ENCODE measurements at places on chromosomes 3 and 15.

GRCh38 chr15:64046421-64047153 lies at the start of gene DAPK2:
Gene DAPK2, minus strand, starts transcription at chr15:64046485. Its CDS starts 6,224 bp downstream, at chr15:64040261.
- DNase-seq, result peak; percentile 88

- no peak for DNase-seq
These were observed 51.6 kb upstream of the CMTM7 start for GRCh38 chr3:32340039-32340438.

GRCh38 chr15:91051248-91051647 lies 28.9 kb upstream of the VPS33B start:
- no peak for DNase-seq

GRCh38 chr3:121660356-121661171 lies at the start of gene HCLS1:
Gene HCLS1, minus strand, starts transcription at chr3:121660903. Its CDS starts 2,556 bp downstream, at chr3:121658347.
- DNase-seq, result peak; percentile 69

DNA sequence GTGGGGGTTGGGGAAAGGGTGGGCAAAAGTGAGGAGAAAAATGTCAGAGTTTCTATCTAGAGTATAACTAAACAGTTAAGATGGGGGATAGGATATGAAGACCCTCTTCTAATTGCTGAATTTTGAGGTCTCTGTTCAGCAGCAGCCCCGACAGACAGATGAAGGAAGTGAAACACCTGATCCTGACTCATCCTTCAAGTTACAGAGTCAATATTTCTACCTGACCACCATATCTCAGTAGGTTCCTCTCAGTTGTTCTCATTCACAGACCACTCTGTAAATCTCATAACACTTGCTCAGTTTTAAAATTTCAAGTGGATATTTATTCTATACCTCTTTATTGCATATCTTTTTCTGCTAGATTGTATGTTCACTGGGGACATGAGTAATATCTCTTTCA lies 69.5 kb downstream of the CCDC54 start:
- DNase-seq, result no peak

GRCh38 chr15:49082960-49083359 lies 36.7 kb upstream of the SECISBP2L start:
- DNase-seq, result no peak

GRCh38 chr3:152910966-152911365 lies 76.0 kb downstream of the P2RY1 start:
- DNase-seq, result no peak

DNA sequence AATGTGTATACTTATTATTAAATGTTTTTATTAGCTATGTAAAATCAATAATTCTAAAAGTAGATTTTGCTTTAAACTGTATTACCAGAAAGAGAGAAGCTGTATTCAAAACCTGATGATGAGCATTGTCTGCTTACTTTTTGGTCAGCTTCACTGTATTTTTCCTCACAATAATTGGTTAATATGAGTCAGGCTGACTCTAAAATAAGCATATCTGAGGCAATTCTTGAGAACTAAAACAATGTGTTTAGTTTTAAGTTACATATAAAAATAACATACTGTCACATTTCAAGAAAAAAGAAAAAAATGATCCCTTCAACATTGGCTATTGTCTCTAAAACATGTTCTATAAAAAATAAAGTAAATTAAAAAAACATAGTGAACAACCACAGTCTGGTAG lies 66.1 kb downstream of the EPHA3 start:
- DNase-seq, result no peak

- DNase-seq, result no peak
These were observed 317.3 kb upstream of the ARPP21 start for GRCh38 chr3:35322070-35322469.

GRCh38 chr3:135159681-135160247 lies 364.7 kb downstream of the EPHB1 start:
- no peak for DNase-seq

- DNase-seq, result no peak
These were observed 148.6 kb downstream of the CNTN3 start for GRCh38 chr3:74465715-74466410.

DNA sequence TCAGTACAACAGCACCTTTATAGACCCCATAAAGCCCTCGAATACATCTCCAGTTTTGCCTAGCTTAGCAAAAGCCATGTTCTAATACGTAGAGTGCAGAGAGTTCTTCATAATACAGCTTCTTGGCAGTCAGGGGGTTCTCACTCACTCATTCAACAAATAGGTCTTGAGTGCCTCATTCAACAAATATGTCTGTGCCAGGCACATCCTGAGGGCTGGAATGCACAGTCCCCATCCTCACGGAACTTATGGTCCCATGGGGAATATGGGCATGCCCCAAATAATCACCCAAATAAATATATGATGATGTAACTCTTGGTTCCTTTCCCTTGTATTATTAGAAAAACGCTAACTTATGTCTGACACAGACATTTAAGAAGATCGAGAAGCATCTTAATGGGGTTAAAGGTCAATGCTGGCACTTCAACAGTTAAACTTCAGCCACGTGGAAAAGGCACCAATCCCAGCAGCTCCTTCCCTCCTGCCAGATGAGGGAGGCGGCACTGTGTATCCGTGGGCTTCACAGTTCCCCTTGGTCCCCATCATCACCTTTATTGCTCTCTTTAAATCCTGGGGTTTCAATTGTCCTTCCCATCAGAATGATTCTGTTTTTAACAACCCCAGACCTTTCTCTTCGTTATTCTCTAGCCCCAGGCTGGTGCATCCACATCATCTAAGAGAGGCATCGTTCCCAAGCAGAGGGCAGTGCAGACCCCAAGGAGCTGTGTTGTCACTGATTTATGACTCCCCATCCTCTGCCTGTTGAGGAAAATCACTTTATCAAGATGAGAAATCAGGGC lies 18.9 kb upstream of the SEMA5B start:
- DNase-seq, result no peak

- no peak for DNase-seq
These were observed 242.0 kb downstream of the NEK10 start for GRCh38 chr3:27127195-27127594.

- DNase-seq, result peak; percentile 66
These were observed 68.4 kb upstream of the HACD2 start for GRCh38 chr3:123653221-123653682.

DNA sequence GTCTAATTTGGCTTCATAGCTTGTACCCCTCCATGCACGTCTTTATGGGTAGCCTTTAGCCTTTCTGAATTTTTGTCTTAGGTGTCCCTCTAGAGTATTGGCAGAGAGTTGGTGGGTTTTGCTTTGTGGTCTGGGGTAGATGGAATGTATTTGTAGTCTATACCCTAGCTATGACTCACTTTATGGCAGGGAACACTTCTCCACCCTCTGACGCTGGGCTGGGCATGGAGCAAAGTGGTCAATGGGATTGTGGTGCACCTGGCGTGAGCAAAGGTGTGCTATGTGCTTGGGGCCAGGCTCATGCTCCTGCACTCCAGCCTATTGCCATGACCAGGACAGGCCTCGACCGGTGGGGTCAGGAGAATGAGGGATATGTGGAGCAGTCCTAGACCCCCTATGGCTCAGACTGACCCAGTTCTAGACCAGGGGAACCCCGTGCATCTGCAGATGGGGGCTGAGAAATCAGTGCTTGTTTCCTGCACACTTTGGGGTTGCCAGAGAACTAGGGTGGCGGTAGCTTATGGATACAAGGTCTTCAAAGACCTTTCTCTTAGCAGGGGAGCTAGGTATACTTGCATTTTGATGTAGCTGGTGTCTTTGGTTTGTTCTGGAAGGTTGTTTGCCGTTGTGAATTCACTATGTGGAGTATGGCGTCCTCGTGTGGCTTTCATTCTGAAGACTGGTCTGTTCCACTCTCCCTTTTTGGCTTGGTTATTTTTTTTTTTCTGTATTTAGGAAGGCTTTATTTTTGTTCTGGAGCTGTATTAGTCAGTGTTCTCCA lies 49.4 kb upstream of the RPL32 start:
- peak; percentile 10 for DNase-seq

GRCh38 chr3:116341381-116341780 lies 103.9 kb downstream of the LSAMP start:
- DNase-seq, result no peak

DNA sequence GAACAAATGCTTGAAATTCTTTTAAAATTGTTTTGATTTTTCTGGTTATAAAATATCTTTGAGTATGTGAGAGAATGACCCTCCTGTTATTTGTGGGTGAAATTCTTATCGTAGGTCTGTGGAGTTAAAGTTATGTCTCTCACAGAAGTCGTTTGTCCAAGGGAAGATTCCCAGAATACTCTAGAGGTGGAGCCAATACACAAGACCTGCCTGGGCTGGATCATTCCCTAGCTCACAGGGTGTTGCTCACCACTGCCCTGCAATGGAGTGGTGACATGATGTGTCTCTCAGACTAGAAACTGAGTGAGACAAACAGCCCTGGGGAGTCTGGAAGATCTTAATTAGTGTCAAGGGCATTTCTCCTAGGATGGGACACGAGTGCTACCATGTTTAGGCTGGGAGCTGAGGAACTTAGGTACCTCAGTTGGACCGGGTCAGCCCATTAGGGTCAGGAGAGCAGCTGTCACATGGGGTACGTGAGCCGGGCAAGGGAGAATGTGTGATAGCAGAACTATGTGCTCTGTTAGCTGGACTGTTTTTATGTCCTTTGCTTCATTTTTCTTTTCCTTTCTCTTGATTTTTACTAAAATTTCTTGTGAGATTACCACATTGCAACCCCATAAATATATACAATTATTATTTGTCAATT lies 53.6 kb upstream of the MYO5C start:
- no peak for DNase-seq

- DNase-seq, result no peak
These were observed 229.1 kb downstream of the EPHB1 start for GRCh38 chr3:135023996-135024658.

GRCh38 chr15:35871282-35871681 lies 325.3 kb upstream of the DPH6 start:
- DNase-seq, result no peak

GRCh38 chr15:39498629-39499028 lies 82.2 kb upstream of the THBS1 start:
- no peak for DNase-seq

DNA sequence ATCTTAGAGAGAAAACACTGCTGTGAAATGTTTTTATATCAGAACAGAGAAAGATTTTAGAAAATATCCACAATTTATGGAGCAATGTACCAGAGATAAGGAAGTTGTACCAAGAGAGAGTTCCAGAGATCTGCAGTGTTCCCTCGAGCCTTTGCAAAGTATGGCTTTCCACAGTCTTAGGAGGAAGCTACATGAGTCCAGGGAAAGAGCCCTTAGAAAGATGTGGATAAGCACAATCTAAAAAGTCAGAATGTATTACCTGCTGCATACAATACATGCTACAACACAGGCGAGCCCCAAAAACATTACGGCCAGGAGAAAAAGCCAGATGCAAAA lies 56.4 kb downstream of the ZNF860 start:
- DNase-seq, result no peak

DNA sequence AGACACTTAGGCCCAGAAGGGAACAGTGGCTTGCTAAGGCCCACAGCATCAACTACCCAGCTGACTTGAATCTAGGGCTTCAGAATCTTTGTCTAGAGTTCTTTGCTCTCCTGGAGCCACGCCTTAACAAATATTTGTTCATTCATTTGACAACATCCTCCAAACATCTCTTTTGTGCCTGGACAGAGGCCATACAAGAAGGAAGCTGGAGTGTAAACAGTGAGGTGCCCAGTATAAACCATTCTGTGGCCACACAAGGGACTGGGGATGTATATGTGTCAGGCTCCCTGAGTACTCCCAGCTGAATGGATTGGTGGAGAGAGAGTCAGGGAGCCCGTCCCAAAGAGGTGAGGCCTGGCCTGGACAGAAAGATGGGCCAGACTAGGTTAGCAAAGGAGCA lies 3.4 kb downstream of the CIB2 start:
- no peak for DNase-seq

DNA sequence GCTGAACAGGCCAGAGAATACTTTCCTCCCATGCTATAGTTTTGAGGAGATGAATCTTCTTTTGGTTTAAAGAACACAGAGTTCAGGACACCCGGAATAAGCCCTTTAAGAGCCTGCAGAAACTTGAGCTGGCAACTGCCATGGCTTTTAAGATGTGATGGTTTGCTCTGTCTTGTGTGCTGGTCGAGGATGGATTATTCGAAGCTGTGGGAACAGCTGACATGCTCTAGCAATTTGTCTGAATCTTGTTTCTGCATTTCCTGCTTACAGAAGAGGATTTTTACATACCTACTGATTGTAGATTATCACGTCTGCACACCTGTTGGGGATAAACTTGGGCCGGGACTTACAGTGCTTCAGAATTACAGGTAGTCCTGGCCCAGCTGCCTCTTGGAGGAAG lies 396.9 kb downstream of the LRTM1 start:
- no peak for DNase-seq

DNA sequence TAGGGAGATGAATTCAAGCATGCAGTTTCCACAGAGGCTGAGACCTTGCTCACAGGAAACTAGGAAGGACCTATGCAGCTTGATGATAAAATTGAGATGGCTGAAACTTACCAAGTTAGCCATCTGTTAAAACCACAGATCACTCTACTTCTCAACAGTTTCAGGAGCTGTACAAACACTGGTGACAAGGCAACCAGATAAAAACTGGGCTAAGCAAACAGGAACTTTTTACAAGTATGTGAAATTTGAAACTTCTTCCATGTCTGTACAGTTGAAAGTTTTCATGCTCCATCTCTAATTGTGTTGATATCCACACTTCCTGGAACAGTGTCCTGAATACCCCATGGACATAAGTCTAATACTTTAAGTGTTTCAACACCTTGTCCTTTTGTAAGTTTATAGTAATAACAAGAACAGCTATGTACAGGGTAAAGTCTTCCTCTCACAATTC lies 78.2 kb downstream of the FAIM start:
- no peak for DNase-seq

DNA sequence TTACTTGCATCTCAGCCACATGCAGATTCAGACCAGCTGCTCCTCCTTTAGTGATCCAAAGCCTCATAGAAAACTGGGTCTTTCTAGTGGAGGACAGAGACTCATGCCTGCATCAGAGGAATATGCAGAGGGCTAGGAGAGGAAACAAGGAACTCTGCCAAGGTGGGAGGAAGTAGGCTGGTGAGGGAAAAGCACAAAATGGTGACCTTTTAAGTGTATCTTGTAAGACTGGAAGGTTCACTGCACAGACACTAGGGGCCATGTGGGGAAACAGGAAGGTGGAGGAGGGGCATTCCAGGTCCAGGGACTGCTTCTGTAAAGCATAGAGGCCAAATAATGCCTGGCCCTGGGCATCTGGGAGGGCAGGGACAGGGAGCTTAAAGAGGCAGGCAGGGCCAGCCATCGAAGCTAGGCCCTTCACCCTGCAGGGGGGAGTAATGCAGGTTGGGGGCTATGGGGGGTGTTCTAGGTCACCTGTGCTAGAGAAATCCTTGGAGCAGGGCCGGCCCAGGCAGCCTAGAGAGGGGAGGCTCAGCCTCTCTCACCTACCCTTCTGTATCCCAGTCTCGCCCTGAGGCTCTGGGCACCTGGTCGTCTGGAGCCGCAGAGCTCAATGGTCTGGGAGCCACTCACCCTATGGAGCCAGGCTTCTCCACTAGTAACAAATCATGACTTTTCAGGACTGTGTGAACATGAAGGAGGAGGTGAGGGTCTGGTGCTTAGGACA lies 117.7 kb downstream of the DNAJB8 start:
- no peak for DNase-seq

- peak; percentile 72 for DNase-seq
These were observed 33.6 kb downstream of the ABTB1 start for GRCh38 chr3:127706312-127706711.

Measured in Right ventricle myocardium superior (tissue), 1 donor.